ENCODE measurements at places on chromosomes 16 and 17.

GRCh38 chr16:4402439-4403132, 13.8 kb downstream of the CORO7 start:
- peak; percentile 38 for DNase-seq

- DNase-seq, result no peak
Observed at GRCh38 chr16:56744996-56745640, 15.2 kb downstream of the NUP93 start.

- no peak for DNase-seq
Observed at GRCh38 chr17:11813871-11814270, 183.4 kb downstream of the ZNF18 start.

- DNase-seq, result no peak
Observed at GRCh38 chr16:12518241-12519175, 285.2 kb downstream of the CPPED1 start.
